ENCODE measurements at places on chromosomes 16 and 17. TPM values are rescaled to one million over a fixed set of nuclear protein-coding genes. Genes with fewer than 3 reads are reported as not detected.

Gene SRL
- total RNA-seq, result 445 TPM

Gene CORO1A
- total RNA-seq, result 14.8 TPM

Gene HSD17B1
- total RNA-seq, result 0.21 TPM

Gene CMTM2
- total RNA-seq, result not detected

Gene COX10
- total RNA-seq, result 42.4 TPM

Gene GPS1
- 70.5 TPM for total RNA-seq

Gene ICAM2
- 49.1 TPM for total RNA-seq

Gene FNDC8
- not detected for total RNA-seq

Gene CACNG1
- total RNA-seq, result 44.4 TPM

Gene CD79B
- total RNA-seq, result 7.7 TPM

Gene SMIM36
- not detected for total RNA-seq

Gene CRYM
- total RNA-seq, result 4.2 TPM

Gene ADAM11
- 0.72 TPM for total RNA-seq

Gene SOX9
- total RNA-seq, result 14.6 TPM

Gene APOBR
- 0.92 TPM for total RNA-seq

Gene FOXF1
- total RNA-seq, result 3.6 TPM

Gene CDRT4
- not detected for total RNA-seq

Gene KRTAP4-11
- total RNA-seq, result not detected

Gene KRTAP9-9
- total RNA-seq, result not detected

Gene CSH1
- total RNA-seq, result not detected

Gene KIF1C
- total RNA-seq, result 97.3 TPM

Gene KCTD19
- total RNA-seq, result 0.10 TPM

Gene CCL7
- not detected for total RNA-seq

Gene CWC25
- 11.4 TPM for total RNA-seq

Gene TMC8
- total RNA-seq, result 3.2 TPM

Gene HOXB5
- not detected for total RNA-seq

Gene NUPR1
- total RNA-seq, result 1.4 TPM

Gene EDC4
- total RNA-seq, result 67.6 TPM

Gene ANKRD40CL
- not detected for total RNA-seq

Gene TMEM204
- total RNA-seq, result 19.3 TPM
